ENCODE measurements at places on chromosomes 11 and 22.

DNA sequence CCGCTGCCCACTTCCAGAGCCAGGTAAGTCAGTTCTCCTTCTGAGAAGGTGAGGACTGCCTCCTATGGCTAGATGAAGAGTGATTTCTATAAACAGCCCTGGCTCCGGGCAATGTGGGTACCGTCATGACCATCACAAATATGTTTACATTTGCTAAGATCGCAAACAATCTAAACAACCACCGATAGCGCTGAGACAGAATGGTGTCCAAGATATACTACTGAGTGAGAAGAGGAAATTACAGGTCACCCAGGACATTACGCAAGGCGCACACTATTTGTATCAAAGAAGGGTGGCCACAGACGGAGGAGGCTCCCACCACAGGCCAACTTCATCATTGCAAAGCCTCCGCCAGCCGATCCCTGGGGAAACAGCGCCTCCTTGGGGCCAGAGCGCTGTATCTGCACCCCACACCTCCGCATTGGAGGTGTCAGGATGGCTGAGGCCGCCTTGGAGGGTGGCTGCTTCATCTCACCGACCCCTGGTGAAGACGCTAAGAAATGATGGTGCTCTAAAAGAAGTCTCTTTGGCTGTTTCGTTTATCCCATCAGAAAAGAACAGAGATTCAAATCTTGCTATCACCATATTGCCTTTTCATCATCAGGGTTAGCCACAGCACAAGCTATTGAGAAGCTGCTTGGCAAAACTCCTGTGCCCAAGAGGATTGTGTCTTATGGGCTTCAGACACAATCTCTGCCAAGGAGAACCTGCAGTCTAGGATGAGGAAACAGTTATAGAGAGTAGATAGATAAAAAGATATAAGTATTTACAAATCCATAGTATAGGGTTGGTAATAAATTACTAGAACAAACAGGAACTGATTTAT, 12.3 kb upstream of the ASRGL1 start:
- DNase-seq: peak; percentile 31

DNA sequence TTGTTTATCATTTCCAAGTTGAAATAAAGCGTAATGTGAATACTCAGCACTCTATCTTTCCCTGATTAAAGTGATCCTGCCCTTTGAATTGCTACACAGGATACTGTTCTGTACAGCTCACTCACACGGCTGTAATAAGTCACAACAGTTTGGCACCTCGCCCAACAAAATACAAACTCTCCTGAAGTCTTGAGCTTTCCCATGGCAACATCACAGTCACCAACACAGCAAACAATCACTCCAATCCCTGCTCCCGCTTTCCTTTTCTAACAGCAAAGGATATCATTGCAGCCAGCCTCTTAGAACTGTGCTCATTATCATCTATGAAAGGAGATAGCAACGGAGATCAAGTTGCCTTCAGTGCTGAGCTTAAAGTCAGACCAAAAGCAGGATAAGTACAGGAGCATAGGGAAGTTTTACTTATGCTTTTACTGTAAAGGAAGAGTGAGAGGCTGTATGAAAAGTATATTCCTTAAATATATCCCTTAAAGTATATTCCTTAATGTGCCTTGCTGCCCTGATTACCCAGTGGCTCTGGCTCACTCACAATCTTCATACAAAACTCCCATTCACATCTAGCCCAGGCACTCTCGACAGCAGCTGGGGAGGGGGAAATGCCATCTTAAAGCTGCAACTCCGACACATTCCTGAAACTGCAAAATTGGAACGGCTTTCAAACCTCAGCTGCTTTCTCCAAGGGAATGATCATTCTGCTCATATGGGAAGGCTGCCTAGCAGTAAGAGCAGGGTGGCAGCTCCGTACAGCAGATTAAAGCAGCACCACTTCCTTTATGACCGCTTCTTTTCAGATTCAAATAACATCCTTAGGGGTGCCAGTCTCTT, 35.8 kb downstream of the MAML2 start:
- DNase-seq: no peak

- no peak for DNase-seq
Measured at GRCh38 chr22:37363261-37363992, 63.9 kb downstream of the ELFN2 start.

DNA sequence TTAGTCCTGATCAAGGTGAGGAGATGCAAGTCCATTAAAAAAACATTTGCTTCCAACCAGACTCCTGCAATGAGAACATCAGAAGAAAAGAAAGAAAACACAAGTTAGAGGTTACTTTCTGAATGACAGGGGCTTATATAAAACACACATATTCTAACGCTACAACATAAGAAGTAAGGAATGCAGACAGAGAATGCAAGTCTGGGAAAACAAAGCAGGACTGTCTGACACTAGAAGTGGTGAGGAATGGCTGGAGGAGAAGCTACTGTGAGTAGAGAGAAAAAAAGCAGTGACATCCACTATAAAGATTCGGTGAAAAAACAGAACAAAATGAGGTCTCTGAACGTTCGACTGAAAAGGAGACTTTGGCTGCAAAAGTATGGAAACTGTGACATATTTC, 12.3 kb downstream of the TMEM216 start:
- no peak for DNase-seq

- no peak for DNase-seq
Measured at GRCh38 chr11:86060544-86060943, 8.3 kb downstream of the PICALM start.

GRCh38 chr11:405323-405953, 9.4 kb downstream of the SIGIRR start:
- no peak for DNase-seq

DNA sequence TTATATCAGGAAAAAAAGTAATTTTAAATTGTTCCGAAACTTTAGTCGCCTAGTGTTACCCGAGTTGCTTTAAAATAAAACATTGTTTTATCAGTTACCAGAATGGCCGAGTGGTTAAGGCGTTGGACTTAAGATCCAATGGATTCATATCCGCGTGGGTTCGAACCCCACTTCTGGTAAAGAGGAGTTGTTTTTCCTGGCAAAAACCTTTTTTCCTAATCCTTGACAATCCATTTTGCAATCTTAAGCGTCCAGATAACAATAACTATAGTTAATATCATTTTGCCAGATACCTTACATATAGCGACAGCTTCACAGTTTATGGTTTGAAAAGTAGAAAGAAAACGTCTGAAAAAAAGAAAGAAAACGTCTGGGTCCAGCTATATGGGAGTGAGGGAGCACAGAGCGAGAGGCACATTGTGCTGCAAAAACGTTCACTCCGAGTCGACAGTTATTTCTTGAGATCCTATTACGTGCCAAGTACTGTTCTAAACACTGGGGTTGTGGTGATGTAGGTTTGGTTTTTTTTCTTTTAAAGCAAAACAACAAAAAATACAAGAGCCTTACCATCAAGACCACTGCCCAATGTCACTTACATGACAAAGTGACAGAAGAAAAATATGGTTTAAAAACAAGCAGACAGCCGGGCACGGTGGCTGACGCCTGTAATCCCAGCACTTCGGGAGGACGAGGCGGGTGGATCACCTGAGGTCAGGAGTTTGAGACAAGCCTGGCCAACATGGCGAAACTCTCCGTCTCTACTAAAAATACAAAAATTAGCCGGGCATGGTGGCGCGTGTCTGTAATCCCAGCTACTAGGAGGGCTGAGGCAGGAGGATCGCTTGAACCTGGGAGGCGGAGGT, 40.6 kb downstream of the OR4D9 start:
- DNase-seq: no peak

DNA sequence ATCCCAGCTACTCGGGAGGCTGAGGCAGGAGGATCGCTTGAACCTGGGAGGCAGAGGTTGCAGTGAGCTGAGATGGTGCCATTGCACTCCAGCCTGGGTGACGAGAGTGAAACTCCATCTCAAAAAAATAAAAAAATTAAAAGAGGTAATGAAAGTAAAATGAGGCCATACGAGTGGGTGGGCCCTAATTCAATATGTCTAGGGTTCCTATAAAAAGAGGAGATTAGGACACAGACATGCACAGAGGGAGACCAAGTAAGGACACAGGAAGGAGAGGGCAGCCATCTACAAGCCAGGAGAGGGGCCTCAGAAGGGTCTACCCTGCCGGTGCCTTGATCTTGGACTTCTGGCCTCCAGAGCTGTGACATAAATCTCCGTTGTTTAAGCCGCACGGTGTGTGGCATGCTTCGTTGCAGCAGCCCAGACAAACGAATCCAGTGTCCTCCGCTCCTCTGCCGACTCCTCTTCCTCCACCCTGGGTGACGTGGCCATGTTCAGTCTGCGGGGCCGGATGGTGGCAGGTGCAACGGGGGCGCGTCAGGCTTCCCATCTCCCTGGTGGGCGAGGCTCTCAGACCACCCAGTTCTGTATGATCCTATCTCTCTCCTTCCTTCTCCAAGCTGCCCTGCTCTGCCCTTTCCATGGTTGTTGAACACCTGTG, 51.6 kb upstream of the PARVG start:
- DNase-seq: no peak

DNA sequence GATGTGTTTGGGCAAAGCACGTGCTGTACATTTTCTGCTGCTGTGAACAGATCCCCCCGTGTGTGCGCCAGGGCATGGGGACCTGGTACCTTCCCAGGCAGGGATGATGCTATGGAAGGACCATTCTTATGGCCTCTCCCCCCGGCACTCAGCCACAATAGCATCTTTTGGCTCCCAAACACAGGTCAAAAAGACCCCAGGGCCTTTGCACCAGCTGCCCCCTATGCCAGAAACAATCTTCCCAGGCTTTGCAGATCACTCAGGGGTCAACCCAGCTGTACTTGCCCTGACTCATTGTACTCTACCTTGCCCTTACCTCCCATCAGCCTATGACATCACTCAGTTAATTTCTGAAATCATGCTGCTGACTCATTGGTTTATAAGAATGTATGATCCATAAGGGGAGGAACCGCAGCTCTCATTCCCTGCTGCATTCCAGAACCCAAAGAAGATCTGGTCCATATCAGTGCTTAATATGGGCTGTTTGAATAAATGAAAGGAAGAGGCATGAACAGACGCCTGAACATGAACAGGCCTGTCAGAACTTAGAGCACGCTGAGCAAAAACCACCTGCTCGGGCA, 100.7 kb downstream of the CELSR1 start:
- no peak for DNase-seq

DNA sequence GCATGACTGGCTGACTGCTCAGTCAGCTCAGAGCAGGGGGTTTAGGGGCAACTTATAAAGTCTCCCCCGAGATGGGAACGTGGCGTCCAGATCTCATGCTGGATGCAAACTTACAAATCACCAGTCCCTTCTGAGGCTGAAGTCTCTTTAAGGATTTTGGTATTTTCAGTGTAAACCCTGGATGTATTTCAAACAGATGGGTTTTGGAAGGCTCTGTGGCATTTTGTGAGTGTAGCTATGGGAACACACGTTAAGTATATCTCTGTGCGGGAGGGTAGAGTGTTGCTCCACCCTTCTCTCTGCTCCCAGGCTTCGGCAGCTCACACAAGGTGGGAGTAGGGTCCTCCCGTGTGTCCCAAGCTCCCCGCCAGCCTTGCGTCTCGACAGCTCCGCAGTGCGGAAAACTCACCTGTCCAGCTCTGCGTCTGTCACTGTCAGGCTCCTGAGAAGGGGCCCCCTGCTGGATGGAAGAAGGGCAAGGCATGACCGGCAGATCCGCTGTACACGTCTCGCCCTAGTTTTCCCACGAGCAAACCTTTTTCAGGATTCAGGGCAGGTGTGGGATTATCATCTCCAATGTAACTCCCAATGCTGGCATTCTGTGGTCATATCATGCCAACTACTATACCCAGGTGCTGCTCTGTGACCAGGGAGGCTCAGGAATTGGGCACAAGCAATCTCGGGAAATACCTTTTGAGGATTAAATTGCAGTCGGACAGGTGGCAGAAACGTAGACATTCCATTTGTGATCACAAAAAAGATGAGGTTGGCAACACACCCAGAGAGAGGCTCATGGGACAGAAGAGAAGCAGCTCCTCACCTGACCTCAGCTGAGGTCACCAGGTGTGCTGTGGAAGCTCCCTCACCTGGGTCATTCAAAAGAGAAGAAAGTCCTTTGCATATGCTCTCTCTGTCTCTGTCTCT, 313.9 kb upstream of the B3GAT1 start:
- DNase-seq: no peak

GRCh38 chr11:66854231-66854661, 2.6 kb upstream of the LRFN4 start:
- DNase-seq: no peak

GRCh38 chr22:46815559-46815895, 53.1 kb downstream of the TBC1D22A start:
- no peak for DNase-seq

GRCh38 chr11:995752-996420, 40.6 kb downstream of the MUC6 start:
- DNase-seq: no peak

GRCh38 chr11:73469401-73469800, 93.2 kb downstream of the RELT start:
- DNase-seq: no peak

- DNase-seq: no peak
Measured at GRCh38 chr11:114218508-114218907, 77.7 kb upstream of the NNMT start.

GRCh38 chr11:91664521-91664920, 560.1 kb upstream of the FAT3 start:
- no peak for DNase-seq

DNA sequence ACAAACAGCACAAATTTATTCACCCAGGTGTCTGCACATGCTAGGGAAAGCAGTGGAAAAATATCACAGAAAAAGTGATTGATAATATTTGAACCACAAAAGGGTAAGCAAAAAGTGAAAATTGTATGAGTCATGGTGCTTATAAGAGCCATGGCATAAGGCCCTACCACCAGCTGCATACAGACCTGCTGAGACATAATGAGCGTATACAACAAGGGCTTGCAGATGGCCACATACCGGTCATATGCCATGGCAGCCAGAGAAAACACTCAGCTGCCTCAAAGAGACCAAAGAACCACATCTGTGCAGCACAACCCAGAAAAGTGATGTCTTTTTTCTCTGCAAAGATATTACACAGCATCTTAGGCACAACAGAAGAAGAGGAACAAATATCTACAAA, 71.4 kb upstream of the OR9G4 start:
- DNase-seq: no peak

DNA sequence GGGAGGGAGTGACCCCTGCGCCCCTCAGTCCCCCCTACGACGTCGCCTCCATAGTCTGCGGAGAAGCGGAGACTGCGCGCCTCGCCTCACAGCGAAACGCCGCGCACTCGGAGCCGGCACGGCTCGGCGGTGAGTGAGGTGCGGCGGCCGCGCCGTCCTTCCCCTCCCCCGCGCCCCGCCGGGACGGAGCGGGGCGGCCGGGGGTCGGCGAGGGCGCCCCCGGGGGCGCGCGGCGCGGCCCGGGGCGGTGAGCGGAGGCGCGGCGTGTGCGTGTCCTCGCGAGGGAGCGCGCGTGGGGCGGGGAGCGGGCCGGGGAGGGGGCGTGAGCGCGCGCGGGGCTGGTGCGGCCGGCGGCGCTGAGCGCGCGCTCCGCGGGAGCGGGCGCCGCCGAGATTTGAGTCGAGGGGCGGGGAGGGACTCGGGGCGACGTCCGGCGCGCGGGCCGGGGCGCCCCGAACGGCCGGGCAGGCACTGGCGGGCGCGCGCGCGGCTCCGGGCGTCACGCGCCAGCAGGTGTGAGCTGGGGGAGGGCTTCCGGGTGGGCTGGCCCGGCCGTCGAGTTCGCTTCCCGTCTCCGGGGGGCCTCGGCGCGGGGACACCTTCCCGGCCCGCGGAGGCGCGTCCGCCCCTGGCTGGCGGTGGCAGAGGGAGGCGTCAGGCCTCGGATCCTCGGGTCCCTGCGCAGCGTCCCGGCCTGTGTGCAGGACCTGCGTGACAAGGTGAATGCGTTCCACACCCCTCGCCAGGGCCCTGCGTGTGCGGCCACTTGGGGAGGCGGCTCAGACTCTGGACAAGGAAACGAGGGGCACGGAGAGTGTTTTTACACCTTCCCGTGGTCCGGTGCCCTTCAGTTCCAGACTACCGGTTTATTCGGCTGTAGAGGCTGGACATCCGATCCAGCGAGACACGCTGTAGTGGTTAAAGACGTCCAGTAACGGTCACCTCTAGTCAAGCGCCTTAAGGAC, 50.4 kb downstream of the FAM83F start:
- peak; percentile 72 for DNase-seq

All from T-helper 9 cell (primary cell).